Ovary (tissue), 10 donors: ENCODE measurements at places on chromosomes 2 and 18. TPM values are rescaled to one million over a fixed set of nuclear protein-coding genes. Genes with fewer than 3 reads are reported as not detected.

DNA sequence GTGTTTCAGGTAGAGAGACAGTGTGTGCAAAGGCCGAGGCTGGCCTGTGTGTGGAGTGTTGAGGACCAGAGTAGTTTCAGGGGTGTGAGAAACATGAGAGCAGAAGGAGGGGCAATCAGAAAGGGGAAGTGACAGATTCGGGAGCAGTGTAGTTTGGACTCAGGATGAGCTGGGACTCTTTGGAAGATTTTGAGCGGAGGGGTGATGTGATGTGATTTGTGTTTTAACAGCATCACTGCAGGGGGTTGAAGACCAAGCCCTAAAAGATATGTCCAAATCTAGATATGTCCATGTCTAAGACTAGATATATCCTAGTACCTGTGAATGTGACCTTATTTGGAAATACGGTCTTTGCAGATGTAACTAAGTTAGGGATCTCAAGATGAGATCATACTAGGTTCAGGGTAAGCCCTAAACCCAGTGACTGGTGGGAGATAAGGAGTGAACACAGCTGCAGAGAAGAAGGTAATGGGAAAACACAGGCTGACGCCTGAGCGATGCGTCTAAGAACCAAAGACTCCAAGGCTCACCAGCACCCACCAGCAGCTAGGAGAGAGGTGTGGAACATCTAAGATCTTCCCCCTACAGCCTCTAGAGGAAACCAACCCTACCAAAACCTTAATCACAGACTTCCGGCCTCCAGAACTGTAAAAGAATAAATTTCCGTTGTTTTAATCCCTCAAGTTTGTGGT is 38.5 kb upstream of the MYO3B start:
- DNase-seq = no peak

DNA sequence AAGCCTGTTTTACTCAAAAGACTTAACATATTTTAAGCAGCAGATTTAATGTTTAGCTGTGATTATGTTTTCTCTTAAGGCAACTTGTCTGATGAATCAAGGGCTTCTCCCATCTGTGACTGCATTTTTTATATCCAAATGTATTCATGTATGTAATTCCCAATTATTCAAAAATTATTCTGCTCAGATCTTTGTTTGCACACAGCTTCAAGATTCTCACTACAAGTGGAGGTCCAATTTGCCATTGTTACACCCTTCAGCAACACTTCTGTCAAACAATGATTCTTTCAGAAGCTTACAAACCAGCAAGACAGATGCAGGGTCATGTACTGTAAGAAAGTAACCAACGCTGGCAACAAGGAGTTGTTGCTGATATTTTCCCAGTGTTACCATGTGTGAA is 5.9 kb upstream of the LRPPRC start:
- no peak for DNase-seq

- no peak for DNase-seq
These were observed 544.4 kb upstream of the DSEL start for GRCh38 chr18:68060871-68061270.

DNA sequence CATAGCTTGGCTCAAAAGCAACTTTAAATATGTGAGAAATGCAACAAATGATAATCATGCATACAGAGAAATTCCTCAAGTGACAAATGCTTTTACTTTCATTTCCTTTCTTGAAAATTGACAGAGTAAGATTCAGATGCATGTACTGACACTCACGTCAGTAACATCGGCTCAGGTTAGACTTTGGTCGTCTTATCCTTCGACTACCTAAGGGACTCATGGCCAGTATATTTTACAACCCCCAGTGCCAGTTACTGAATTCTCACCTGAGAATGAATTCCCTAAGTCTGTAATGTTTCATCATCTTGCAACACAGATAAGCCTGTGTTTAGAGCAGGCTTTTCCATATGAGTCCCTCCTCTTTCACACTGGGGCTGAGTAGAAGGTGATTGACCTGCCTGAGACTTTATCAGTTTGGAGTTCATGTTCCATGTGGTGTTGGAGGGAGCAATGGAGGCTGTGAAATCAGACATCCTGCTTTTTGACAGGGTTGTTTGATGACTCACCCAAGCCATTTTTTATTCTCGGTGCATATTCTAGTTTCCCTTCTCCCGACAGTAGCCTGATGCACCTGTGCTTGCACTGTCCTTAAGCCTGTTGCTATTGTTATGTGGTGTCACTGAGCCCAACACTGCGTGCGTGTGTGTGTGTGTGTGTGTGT is 30.5 kb upstream of the ATP8B1 start:
- DNase-seq = no peak

DNA sequence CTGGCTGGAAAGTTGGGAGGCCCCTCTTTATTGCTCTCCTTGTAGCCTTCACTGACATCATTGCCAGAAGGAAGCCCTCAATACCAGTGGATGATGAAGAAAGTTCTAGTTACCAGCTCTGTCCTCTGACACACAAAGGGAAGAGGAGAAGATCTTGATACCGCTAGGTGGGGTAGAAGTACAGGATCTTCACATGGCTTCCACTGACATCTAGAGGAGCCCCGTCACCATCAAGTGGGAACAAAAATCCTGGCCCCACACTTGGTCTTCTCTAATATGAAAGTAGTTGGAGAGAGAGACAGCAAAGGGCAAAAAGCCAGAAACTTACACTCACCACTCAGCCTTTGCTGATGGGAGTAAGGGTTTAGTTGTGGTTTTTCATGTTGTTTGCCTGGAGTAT is 12.4 kb downstream of the XIRP2 start:
- DNase-seq = no peak

- DNase-seq = no peak
These were observed 107.1 kb downstream of the LYPD6B start for GRCh38 chr2:149145314-149146295.

DNA sequence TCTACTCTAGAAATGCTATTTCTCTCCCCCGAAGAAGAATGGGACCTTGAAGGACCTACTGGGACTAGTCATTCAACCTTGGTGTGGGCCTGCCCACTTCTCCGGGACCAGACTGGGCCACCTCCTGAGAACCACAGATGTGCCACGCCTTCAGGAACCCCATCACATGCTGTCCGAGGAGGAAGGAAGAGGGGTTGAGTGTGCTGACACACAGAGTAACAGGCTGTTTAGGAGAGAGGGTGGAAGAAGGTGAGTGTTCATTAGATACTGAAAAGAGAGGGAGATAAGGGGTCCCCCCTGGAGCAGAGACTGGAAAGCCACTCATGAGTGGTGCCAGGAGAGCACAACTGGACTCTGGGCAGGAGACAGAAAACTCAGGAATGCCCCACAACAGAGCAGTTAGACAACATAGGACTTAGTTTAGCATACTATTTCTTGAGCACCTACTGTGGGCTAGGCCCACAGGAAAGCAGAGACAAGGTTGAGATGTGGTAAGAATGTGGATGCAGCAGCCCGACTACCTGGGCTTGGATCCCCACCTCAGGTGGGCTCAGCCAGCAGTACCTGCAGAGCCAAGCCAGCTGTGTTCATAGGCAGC is 286.4 kb upstream of the NCKAP5 start:
- no peak for DNase-seq

DNA sequence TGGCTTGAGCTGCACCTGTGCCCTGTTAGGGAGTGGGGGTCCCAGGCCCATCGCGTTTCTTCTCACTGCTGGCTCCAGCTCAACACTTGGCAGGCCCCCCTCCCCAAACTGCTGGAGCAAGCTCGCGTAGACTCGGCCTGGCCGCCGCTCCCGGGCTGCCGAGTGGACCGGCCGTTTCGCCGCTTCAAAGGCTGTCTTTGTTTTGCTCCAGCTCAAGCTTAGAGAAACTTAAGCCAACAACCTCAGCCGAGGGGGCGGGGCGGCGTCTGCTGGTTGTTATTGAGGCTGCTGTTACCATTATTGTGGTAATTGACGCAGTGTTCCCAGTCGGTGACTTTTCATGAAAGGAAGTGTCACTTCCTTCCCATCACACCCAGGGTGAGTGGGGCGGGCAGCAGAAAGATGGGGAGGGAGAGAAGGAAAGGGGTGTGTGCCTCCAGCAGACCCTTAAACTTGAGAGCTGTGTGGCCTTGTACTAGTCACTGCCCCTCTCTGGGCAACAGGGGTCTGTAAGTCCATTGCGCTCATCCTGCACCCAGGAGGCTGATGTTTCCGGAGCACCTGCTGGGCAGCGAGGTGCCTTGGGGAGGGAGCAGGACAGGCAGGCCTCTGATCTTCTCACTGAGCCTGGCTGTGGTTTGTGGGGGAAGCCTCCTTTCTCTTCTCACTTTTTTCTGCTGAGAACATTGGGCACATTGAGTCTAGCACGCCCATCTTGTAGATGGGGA is 2.1 kb downstream of the ARID5A start:
- peak; percentile 71 for DNase-seq

DNA sequence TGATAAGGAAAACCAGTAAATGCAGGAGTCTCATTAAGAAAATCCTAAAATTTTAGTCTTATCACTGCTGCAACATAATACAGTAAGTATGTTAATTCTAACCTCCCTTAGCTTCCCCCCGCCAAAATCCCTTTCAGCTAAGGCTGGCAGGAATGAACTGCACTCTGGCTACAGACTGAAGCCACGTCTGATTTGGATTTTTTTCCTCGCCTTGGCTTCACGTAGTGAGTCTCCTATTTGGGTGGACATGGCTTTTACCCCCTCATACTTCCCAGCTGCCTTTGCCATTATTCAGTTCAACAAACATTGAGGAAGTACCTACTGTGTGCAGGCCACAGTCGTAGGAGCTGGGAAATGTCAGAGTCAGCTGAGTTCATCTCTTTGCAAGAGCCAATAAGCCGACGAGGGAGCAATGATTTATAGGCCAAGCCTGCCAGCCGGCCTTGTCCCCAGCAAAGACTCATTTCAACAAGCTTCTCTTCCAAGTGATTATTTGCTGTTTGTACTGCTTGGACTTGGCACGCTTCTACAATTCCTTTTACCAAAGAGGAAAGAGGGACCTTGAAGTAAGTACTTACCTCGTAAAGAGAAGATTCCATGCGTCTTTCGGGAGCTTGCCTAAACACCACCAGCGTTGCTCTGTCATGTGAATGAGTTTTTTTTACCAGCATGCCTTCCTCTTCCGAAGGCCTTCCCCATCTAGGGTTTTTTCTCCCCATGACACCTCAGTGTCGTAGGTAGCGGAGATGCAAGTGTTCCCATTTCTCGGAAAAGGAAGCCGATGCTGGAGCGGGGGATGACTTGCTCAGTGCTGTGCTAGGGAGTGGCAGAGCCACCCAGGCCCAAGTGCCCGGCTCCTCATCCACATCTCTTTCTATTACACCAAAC is 138.6 kb downstream of the KLHL29 start:
- peak; percentile 77 for DNase-seq

DNA sequence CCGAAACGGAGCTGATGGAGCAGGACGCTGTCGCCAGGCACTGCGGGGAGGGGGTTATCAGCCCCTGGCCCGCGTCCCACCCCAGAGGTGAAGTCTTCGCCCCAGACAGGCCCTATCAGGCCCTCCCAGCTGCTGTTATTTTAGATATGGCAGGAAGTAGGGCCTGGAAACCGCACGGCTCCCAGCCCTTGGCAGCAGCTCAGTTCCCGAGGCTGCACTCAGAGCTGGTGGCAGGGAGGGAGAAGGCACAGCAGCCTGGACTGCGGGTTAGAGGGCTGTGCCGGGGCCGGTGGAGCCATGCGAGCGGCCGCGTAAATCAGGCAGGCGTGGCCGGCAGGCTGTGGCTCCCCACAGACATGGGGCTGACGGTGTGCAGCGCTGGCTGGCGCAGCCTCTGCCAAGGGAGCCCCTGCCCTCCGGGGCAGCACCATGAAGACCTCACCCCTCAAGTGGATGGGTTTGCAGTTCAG is 111.4 kb downstream of the NFATC1 start:
- DNase-seq = peak; percentile 61

- no peak for DNase-seq
These were observed 61.2 kb upstream of the POMC start for GRCh38 chr2:25229279-25230197.

DNA sequence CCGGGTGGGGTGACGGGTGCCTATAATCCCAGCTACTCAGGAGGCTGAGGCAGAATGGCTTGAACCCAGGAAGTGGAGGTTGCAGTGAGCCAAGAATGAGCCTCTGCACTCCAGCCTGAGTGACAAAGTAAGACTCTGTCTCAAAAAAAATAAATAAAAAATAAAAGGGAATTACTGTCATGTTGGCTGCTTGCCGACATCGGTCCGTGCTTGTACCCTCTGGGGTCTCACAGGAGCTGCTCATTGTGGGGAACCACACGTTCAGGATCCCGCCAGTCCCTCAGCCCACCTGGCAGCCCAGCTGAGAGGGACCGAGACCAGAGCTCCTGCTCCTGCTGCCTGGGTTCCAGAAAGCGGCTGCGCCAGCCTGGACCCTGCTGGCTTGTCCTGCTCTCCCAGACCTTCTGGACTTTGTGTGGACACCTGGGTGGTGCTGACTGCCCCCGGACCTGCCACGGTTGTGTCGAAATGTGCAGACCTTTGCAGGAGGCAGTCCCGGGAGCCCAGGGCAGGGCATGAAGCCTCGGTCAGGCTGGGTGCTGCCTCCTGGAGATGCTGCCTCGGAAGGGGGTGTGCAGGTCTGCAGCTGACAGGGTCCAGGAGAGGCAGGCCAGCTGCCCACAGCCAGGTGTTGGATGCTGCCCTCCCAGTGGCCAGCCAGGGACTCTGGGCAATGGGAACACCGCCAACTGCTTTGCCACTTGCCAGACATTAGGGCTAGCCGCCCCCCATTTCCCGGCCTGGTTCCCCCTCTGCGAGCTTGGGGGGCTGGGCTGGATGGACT is 16.4 kb downstream of the KLF11 start:
- no peak for DNase-seq

- no peak for DNase-seq
These were observed 150.6 kb downstream of the RTN4 start for GRCh38 chr2:54899576-54900200.

DNA sequence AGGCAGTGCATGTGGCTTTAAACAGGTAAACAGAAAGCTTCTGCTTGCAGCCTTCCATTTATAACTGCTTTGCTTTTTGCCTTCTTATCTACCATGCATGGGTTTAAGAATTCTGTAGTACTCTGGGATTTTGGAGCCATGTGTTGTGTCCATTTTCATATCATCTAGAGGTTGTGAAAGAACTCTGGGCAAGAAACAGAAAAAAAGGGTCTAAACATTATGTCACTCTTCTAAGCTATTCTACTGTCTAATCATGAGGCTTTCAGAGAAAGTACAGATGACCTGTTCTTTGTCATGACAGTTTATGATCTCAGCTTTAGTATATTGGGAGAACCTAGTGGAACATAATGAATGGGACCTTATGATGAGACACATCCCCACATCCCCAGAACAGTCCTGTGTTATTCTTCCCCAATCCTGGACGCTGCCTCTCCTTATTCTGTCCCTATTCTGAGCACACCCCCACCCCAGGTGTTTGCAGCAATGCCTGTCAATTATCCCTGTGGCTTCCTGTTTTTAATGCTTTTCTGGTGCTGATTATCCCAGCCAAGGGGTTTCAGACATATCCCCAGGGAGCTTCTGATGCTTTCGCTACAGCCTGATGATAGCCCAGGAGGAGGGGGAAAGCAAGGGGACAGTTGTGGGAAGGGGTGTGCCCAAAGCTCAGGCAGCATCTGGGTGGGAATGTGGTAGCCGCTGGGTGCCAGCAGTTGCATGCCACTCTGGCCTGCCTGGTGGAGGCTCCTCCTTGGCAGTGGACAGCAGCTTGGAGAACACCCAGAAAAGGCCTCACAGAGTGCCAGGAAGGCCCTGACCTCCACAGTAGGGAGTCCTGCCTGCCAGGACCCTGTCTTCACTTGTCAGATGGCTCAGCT is 169.5 kb upstream of the MAP3K20 start:
- no peak for DNase-seq

Gene LHCGR
- 1.7 TPM for total RNA-seq

Gene RBKS
- 4.0 TPM for total RNA-seq

Gene TMX3
- total RNA-seq = 30.0 TPM

Gene NYAP2
- total RNA-seq = not detected

Gene REG3G
- total RNA-seq = 1.5 TPM

Gene ZCCHC2
- total RNA-seq = 23.2 TPM

Gene ZBTB14
- 16.3 TPM for total RNA-seq

Gene SNORC
- total RNA-seq = 1.1 TPM

Gene VWA3B
- total RNA-seq = 1.1 TPM

Gene MATN3
- 0.48 TPM for total RNA-seq

Gene BMPR2
- 37.8 TPM for total RNA-seq
